Adipocyte (in vitro differentiated cells): ENCODE measurements at places on chromosomes 6 and 20.

DNA sequence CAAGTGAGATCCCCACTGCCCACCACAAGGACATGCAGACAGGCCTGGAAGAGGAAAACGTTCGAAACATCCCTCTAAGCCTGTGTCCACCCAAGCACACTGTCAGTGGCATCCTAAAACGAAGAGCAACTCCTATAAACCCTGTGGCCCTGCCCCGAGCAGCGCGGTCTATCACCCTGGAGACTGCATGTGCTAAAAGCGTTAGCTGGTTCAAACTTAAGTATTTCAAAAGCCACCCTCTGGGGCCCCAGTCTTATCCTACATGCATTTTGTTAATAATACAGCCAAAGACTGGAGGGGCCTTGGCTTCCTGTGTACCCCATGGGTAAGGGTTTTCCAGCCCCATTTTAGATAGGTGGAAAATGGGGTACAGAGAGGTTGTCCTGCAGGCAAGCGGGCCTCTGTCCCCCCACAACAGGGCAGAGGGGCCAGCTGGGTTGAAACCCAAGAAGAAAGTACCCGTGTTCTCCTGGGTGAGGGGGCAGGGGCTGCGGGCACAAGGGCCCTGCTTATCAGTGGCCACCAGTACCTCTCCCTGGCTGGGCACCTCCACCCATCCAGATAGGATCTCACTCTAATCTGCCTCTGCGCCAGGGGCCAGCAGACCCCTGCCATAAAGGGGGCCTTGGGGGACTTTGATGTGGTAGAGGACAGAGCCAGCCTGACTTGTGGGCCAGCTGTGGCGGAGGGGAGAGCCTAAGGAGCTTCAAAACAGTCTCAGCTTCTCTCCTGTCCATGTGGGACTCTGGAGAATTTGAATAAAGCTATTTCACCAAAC lies 28.3 kb downstream of the PREX1 start:
- DNase-seq: no peak

GRCh38 chr6:169886631-169887227 lies 135.3 kb downstream of the ERMARD start:
- no peak for DNase-seq

- no peak for DNase-seq
Observed at GRCh38 chr6:38876475-38876874, 161.4 kb downstream of the DNAH8 start.

DNA sequence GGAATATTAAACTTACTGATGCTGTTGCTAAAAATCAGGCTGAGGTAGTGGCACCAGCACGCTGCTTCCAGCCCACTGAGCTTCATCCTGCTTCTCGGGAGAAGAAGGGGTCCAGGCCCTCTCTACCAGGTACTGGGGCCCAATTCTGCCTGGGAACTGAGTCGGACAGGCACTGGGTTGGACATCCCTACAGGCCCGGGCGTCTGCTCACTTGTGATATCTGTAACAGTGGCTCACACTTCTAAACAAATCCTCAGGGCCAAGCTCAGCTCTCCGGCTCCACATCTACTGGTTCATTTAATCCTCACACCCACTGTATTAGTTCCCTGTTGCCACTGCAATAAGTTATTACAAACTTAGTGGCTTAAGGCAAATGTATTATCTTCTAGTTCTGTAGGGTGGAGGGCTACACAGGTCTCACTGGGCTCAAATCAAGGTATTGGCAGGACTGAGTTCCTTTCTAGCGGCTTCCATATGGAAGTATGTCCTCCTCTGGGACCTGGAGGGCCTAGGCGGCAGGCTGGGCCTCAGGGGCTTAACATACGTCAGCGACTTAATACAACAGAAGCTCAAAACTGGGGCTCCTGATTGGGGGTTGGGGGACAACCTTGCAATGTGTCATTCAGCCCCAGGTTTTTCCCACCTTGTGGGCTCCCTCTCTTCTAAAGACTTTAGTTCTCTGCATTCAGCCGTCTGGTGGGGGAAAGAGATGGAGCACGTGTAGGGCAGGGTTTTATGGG lies 1.6 kb upstream of the KCNK15 start:
- DNase-seq: no peak

GRCh38 chr6:20998748-20999448 lies 464.6 kb downstream of the CDKAL1 start:
- no peak for DNase-seq

DNA sequence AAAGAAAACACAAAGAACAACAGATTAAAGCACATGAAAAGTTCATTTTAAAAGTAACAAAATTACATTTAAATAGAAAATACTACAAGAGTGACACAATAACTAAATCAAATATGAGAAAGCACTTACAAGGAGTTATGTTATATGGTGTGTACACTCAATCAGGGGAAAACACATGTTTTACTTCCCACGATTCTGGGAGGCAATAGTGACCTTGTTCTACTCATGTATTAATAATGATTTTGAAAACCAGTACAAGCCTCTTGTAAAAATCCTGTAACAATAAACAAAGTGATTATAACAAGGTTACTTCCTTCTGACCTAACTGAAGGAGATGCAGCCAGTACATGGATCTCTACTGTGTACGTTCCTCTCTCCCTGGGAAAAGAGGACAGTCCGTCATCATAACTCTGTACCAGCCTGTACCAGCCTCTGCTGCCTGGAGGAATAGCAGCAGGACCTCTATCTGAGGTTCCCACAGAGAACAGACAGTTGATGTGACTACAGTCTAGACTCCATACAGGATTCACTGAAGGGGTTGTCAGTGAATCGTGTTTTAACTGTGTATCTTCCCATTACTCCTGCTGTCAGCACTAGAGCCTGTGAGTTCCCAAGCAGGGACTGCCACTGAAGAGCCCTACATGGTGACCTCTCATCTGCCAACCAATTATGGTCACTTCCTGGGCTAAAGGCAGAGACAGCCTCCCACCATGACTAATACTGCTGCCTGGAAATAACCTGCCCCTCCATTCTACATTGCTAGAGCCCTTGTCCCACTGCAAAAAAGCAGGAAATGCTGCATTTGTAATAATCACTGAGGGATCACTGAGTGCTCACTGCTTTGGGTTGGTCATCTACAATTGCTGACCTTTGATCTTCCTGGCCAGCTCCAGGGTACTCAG lies 149.7 kb downstream of the KIF16B start:
- no peak for DNase-seq

DNA sequence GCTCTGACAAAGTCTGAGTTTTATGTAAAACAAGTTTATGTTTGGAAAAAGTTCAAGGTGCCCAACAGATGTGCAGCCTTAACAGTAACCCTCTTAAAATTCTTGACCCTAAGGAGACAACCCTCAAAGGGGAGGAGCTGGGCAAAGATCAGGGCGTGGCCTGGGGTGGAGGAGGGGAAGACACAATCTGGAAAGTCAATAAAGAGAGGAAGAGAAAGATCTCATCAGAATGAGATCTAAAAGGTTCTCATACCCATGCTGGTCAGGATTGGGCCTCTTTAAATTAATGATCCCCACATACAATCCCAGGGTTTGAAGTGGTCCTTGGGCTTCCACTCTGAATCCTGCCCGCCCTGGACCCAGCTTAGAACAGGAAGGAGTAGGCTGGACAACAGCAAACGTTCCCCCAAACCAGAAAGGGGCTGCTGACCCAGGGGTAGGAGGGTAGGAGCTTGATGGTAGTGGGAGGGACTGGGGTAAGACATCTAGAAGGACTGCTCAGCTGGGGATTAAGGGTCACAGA lies 33.0 kb downstream of the FOXP4 start:
- no peak for DNase-seq

DNA sequence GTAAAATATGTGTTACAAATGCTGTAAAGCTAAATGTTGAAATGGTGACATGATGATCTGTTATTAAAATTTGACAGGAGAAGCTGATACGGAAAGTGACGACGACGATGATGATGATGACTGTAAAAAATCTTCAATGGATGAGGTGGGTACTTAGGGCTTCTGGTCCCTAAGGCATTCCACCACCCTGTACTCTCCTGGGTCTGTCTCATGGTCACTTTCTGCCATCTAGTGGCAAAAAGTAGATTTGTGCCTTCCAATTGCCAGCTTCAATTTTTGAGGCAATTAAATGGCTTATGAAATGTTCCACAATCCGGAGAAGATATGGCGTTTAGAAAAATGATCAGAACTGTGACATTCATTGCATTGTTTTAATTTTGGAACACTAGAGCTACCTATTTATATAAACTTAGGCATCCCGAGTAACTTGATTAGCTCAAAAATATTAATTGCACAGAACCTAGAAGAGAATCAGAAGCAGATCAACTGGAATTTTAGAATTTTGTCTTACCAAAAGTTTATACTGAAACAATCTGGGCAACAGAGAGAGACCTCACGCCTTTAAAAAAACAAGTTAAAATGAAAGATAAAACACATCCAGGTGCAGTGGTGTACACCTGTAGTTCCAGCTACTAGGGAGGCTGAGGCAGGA lies 346.5 kb upstream of the PLCB4 start:
- peak; percentile 89 for DNase-seq
